ENCODE measurements at places on chromosomes 6 and 20.

GRCh38 chr20:36756496-36756895, 10.6 kb upstream of the NDRG3 start:
- DNase-seq, result no peak

DNA sequence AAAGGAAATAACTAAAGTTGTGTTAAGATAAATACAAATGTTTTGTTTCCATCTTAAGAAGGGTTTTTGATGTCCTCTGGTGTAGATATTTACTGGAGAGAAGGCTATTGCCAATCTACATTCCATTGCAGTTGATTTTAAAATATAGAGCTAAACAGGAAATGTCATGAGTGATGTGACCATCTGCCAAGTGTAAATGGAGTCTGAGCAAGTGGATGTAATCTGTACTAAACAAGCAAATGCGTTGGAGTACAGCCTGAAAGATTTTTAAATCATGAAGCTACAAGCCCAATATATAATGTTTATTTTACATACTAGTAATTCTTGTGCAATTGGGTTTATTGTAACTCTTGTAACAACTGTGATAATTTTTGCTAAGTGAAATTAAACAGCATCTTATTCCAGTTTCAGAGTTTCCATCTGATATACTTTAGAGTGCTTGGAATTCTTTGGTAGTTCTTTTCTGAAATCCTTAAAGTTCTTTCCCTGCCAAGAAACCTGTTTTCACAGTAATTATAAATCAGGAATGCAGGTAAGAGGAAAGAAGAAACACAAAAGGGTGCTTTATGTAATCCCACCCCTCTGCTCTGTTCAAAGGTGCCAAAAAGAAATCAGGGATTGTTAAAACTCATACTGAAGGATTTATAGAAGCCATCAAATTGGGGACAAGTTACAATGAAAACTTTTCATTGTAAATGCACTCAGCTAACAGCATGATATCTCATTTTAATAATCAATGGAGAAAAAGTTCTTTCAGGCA, 47.2 kb upstream of the FLRT3 start:
- no peak for DNase-seq

DNA sequence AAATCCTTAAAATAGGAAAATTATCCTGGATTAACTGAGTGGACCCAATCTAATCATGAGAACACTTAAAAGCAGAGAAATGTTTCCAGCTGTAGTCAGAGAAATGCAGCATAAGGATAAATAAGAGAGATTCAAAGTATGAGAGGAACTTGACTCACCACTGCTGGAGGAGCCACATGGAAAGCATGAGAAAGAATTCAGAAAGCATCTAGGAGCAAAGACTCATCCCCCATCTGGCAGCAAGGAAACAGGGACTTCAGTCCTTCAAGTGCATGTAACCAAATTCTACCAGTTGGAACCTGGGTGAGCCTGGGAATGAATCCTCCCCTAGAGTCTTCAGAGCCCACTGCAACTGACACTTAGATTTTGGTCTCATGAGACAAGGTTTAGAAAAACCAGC, 33.7 kb downstream of the RNF146 start:
- no peak for DNase-seq

GRCh38 chr6:89734526-89734925, 85.1 kb downstream of the MDN1 start:
- DNase-seq, result peak; percentile 7

Data from globus pallidus (tissue), 1 donor.